ENCODE measurements at places on chromosomes 5 and 9.

GRCh38 chr5:103800741-103801495 lies 238.3 kb upstream of the NUDT12 start:
- no peak for DNase-seq

GRCh38 chr9:92988215-92988768 lies 41.0 kb downstream of the FGD3 start:
- DNase-seq: no peak

GRCh38 chr9:93097511-93098201 lies 1.6 kb downstream of the CARD19 start:
- no peak for DNase-seq

GRCh38 chr9:30574355-30575151 lies 1809.9 kb upstream of the ACO1 start:
- no peak for DNase-seq

GRCh38 chr5:100731768-100732167 lies 171.3 kb downstream of the ST8SIA4 start:
- DNase-seq: no peak

- no peak for DNase-seq
Observed at GRCh38 chr5:150513375-150514309, 5.7 kb downstream of the NDST1 start.

DNA sequence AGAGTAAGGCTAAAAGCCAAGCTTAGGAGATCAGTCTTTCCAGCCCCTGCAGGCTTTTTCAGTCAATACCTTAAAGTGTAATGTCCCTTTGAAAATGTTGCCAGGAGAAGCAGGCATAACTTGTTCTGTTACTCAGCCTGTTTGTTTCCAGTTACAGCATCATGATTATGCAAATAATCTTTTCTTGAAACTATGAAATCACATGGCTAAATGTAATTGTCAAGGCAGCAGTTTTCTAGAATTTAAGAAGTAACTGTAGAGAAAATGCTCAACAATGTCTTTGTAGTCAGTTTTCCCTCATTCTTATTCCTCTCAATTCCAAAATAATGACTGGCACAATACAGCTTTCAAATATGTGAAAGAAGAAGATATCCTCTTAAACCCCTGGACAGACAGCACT lies 1.9 kb upstream of the GPR107 start:
- no peak for DNase-seq

DNA sequence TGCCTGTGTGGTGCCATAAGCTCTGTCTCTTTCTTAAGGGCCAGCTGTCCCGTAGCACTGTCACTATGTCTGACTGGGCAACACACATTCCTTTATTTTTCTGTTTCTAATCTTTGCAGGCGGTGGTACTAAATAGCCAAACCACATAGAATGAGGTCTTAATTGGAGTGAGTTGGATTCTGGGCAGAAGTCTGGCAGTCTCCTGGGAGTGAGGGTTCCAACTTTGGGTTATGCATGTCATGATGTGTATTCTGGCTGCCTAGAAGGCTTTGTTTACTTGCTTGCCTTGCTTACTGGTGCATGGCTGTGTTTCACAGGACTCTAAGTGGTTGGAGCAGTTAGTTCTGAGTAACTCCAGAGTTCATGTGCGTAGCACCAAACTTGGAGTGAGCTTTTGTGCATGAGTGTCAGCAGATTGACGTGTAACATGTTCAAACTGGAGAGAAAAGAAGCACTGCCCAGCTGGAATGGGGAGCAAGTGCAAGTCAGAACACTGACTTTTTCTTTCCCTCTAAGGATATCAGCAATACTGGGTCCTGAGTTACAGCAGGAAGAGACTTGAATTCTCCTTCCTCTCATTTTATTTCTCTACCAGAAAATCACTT lies 185.8 kb downstream of the PCSK1 start:
- no peak for DNase-seq

- no peak for DNase-seq
Observed at GRCh38 chr9:12539580-12539975, 153.6 kb upstream of the TYRP1 start.

- DNase-seq: no peak
Observed at GRCh38 chr9:8234316-8234715, 434.7 kb upstream of the DMAC1 start.

DNA sequence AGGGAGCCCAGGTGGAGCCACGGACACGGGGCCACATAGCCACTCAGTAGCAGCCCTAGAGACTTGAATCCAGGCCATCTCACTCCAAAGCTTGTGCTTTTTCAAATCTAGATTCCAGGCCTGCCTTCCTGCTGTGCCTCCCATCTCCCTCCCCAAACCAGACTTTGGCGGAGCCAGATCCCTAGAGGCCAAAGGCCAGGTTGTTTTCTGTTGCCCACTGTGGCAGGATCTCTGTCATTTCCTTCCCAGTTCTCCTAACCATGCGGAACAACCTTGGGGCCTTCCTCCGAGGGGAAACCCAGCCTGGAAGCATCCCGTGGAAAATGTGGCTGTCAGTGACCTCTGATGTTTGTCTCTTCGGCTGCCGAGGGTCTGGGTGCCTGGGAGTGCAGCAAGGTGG lies 16.4 kb upstream of the RPS14 start:
- no peak for DNase-seq

GRCh38 chr5:43019614-43020398 lies 20.3 kb downstream of the ANXA2R start:
- DNase-seq: peak; percentile 26

GRCh38 chr9:111831371-111832108 lies 36.8 kb upstream of the SHOC1 start:
- no peak for DNase-seq

GRCh38 chr5:176360894-176361436 lies 599 bp downstream of the KIAA1191 start:
- DNase-seq: no peak

- DNase-seq: no peak
Observed at GRCh38 chr5:161094411-161094810, 242.4 kb upstream of the ATP10B start.

GRCh38 chr9:85541876-85542275 lies 199.9 kb downstream of the AGTPBP1 start:
- no peak for DNase-seq

DNA sequence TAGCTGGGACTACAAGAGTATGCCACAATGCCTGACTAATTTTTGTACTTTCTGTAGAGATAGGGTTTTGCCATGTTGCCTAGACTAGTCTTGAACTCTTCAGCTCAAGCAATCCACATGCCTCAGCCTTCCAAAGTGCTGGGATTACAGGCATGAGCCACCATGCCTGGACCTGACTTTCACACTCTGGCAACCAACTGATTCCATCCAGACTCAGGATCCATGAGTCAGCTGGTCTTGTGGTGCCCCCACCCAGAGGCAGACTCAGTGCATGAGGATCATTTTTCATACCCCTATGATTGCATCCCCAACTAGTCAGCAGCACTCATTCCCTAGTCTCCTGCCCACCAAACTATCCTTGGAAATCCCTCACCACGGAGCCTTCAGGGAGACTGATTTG lies 375.9 kb downstream of the ANXA1 start:
- DNase-seq: no peak

DNA sequence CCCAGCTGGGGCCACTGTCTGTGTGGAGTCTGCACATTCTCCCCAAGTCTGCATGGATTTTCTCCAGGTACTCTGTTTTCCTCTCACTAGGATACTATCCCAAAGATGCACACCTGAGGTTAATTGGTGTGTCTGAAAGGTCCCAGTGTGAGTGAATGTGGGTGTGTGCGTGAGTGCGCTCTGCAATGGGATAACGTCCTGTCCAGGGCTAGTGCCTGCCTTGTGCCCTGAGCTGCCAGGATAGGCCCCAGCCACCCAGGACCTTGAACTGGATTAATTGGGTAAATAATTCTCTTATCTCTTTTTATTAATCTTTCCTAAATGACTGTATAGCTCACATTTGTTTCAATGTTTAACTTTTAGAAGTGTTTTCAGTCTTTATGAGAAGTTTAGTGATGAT lies 11.5 kb upstream of the PANK3 start:
- DNase-seq: no peak

DNA sequence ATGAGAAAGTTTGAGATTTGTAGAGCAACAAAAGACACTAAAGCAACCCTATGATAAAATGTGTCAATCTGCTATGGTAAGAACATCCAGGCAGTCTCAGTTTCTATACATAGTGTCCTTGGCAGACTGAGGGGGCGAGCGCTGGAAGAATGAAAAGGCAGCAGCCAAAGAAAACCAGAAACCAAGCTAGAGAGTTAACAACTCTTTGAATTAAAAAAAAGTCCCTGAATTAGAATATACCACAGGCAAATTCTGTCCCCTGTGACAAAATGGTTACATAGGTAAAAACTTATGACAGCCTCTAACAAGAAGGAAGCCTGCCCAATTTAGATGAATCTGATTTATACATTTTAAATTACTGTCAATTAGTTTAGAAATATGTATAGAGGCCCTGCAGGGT lies 106.7 kb downstream of the OXCT1 start:
- DNase-seq: no peak

- no peak for DNase-seq
Observed at GRCh38 chr5:6096101-6096500, 282.2 kb downstream of the MED10 start.

DNA sequence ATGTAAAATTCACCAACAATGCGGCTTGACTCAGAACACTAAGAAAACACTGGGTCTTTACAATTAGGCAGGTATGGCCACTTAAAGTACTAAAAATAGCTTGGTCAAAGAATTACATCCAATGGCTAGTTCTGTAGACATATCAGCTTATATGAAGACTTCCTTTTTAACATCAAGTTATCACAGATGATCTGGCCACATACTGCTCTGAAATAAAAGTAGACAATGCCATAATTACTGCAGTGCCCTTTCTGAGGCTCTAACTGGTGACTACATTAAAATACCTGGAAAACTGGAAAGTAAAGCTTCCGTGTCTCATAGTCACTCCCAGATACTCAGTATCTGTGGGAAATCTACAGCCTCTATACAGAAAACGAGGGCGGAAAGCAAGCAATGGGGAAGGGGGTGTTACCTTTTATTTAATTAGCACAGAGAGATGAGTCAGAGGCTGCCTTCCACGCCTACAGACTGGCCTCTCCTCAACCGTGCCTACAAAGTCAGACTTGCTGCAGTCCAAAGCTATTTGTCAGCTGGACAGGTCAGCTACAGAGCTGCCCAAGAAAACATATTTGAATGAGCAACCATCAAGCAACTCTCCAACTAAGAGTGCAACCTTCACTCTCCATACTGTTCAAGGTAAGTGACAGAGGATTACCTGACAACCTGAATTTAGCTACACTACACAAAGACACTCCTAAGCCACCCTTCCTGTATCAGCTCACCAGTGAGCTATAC lies 8.7 kb downstream of the SERINC5 start:
- DNase-seq: peak; percentile 37

GRCh38 chr5:66066826-66067225 lies 77.3 kb upstream of the SREK1 start:
- no peak for DNase-seq

DNA sequence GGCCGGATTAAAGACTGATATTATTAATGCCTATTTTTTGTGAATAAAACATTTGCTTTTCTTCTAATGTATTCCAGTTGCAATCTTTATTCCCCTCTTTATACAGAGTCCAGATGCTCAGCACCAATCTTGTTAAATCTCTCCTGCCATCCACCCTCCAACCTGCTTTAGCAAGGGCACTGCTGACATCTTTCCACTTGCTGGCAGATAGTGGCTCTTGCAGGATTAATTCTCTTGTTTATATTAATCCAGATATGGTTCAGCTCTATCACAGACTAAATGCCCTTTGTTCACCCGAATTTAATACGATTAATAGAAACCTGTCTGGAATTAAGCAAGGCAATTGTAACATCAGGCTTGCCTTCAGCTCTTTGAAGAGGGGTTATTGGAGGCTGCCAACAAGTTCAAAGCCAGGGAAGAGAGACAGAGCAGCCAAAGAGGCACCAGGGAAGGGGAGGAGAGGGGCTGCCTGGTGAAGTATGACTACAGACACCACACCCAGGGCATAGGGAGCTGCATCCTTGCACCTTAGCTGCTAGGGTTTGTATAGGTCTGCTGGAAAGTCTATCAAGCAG lies 236.2 kb downstream of the SAXO1 start:
- DNase-seq: no peak

GRCh38 chr5:72955143-72955767 lies 586 bp upstream of the FCHO2 start:
- DNase-seq: no peak

Measured in NCI-H1417 treated with DMSO at 0.1 percent for 48 hours (cell line).